NCI-H69 (cell line): ENCODE measurements at places on chromosomes 6 and 20.
A peak's percentile ranks its signal among the peaks of the same experiment; 100 is the strongest.

DNA sequence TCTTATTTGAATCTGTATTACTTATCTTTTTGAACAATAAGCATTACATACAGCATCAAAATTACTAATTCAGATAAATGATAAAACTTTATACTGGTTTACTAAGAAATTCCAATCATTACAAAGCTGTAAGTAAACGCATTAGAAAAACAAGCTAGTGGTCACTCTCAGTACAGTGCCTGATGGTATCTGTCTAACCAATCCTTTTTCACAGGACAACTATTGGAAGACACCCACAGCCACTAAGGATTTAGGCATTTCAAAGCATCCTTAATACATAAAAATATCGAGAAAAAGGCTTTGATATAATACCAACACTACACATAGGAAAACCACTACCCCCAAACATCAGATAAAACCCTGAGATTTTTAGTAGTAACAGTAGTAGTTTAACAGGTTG, 2.6 kb downstream of the CD164 start:
- no peak for DNase-seq

- DNase-seq, result no peak
These were observed 76.4 kb downstream of the OGFRL1 start for GRCh38 chr6:71364889-71365542.

DNA sequence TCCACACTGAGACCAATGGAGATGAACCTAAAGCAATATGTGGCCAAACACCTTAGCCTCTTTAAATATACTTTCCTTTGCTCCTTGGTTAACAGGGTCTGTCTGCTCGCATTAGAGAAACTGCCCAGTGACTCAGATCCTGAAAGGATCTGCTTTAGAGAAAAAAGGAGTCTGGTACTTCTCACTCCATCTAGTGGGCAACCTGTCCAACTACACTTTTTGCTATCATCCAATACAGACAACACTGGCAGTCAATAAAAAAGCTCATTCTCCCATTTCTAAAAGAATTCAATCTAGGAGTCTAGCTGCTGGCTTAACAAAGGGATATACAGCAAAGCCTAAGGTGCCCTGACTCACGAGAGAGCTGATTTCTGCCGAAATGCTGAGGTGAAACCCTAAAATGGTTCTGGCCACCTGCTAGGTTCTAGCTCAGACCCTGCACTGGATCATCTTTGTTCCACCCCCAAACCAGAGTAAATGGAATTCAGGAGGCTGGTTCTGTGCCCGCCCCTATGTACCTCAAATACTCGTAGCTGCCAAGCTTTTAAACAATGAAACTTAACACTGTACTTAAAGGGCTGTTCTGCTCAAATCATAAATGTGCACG, 11.5 kb downstream of the GNL1 start:
- DNase-seq, result peak; percentile 64

DNA sequence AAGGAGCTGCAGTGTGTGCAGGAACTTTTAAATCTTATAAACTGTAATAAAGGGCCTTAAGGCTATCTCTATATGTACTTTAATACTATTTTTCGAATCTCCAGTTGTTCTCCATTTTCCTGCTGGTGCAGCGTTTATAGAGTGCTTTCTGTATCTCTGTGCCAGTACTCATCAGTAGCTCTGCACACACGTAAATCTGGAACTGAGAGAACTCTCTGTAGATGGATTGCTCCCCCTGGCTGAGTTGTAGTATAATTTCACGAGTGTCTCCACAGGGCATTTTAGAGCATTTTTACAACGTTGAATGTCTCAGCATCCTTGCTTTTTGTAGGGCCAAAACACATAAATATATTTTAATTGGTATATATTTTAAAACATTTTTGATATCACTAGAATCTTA, 256.5 kb downstream of the TRDN start:
- DNase-seq, result peak; percentile 89

DNA sequence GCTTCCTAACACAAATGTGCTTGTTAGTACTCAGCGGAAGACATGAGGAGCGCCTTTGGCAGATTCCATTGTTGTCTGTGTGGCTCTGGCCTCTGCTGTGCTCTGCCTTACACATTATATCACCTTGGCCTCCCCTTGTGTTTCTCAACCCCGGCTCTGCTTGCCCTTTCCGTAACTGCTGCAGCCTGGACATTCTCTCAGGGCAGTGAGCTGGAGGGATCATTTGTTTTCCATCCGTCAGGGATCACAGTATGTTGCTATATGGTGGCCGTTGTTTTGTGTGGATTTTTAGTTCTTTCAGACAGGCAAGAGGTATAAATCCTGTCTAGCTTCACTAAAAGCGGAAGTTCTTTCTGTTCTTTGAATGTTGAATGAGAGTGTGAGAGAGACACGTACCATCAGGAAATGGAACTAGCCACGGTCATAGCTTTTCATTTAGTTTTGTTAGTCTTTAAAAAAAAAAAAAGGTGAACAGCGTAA, 175.1 kb downstream of the JARID2 start:
- DNase-seq, result no peak

- DNase-seq, result peak; percentile 84
These were observed 202.6 kb downstream of the NFATC2 start for GRCh38 chr20:51339721-51340450.

DNA sequence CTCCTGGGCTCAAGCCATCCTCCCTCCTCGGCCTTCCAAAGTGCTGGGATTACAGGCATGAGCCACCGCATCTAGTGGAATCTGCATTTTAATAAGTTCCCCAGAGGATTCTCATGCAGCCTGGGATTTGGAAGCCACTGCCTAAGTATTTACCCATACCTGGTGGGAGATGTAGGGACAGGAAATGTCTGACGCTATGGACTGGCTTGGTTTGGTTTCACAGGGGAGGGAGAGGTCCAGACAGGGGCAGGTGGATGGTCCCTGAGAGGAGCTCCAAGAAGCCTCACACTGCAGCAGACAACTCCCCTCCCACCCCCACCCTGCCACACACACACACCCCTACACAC, 4.4 kb downstream of the VSTM2L start:
- no peak for DNase-seq

DNA sequence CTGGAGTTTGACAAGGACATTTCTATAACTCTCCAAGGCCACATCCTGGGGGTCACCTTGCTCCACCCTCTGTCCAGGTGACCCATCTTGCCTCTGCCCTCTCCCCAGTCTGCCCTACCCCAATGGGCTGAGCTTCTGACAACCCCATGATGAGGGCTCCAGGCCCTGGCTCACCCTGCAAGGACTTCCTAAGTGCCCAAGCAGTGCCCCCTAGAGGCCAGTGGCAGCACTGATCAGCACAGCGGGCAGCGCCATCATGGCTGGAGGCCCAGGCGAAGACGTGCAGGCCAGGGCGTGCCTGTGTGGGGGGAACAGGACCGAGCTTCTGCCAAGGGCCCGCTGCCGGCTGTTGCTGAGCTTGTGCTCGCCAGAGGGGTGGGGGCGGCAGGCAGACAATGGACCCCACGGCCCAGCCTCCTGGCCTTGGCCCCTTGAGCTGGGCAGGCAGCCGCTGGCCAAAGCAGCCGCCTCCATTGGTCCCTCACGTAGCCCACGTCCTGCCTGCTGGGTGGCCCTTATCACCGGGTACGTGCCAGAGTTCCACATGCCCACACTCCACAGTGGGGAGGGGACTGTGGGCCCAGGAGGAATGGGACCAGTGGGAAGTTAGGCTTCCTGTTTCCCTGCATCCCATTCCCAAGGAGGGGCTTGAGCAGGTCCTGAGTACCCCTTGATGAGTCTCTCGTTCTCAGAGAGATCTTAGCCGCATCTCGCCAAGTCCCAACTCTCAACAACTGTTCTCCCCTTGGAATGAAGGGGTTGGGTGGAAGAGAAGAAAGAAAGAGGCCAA, 64.3 kb downstream of the MRPL14 start:
- DNase-seq, result no peak

DNA sequence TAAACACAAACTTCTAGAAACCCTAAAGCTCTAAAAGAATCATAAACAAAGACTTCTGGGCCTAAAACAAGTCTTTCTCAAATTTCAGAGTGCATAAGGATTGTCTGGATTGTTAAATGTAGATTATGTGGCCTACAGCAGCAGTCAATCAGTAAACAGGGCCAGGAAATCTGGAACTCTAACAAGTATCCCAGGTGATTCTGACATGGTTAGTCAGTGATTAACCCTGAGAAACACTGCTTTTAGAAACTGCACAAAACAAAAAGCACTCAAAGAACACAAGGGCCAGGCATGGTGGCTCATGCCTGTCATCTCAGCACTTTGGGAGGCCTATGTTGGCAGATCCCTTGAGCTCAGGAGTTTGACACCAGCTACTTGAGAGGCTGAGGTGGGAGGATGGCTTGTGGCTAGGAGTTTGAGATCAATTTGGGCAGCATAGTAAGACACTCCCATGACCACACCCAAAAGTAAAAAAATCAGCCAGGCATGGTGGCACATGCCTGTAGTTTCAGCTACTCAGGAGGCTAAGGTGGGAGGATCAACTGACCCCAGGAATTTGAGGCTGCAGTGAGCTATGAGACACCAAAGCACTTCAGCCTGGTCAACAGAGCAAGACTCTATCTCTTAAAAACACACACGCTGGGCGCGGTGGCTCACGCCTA, 5.9 kb downstream of the MED20 start:
- DNase-seq, result no peak

DNA sequence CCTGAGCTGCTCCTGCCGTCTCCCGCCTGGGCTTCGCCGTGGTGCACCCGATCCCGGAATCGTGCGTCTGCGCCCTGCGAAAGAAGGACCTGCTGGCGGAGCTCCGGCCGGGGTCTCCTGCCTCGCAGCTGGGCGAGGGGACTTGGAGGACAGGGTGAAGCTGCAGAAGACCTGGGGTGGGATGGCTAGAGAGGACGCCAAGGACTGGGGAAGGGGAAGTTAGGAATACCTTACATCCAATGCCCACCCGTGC, 150.2 kb downstream of the PRL start:
- peak; percentile 82 for DNase-seq

GRCh38 chr6:169316651-169317050, 63.0 kb upstream of the THBS2 start:
- no peak for DNase-seq

DNA sequence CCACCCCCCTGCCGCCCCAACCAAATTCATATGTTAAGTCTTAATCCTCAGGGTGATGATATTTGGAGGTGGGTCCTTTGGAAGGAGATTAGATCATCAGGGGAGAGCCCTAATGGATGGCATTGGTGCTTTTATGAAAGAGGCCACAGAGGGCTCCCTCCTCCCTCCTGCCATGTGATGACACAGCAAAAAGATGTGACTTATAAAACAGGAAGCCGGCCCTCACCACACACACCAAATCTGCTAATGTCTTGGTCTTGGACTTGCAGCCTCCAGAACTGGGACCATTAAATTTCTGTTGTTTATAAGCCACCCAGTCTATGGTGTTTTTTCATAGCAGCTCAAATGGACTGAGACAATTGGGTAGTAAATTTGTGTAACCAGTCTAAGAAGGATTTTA, 176.3 kb downstream of the ADGRG6 start:
- peak; percentile 25 for DNase-seq
